T-helper 1 cell (primary cell): ENCODE measurements at places on chromosomes 3 and 15.

- no peak for DNase-seq
Measured at GRCh38 chr3:17664923-17665322, 77.5 kb downstream of the TBC1D5 start.

DNA sequence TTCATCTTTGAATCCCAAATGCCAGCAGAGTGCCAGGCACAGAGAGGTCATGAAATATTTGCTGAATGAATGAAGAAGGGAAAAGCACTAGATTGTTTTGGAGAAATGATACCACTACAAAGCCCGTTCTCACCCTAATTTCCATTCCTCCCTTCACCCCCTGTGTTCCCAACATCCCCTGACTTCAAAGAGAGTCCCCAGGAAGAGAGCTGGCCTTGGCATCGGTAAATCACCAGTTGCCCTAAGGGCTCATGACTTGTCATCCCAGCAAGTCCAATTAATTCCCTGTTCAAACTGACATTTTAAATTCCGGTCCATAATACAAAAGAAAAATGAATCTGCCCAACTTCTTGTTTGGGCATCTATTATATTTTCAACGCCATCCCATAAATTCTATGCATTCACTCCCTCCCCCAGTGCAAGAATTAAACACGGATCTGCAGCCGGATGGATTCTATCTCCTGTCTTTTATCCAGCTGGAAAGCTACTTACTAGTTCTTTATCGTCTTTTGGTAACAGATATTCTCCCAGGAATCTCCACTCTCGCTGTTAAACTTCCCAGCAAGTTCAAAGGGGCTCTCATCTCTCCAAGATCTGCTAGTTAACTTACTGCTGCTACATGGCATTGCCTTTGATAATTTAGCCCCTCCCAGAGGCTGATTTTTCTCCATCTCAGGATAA, 63.9 kb upstream of the TSC22D2 start:
- DNase-seq: no peak

DNA sequence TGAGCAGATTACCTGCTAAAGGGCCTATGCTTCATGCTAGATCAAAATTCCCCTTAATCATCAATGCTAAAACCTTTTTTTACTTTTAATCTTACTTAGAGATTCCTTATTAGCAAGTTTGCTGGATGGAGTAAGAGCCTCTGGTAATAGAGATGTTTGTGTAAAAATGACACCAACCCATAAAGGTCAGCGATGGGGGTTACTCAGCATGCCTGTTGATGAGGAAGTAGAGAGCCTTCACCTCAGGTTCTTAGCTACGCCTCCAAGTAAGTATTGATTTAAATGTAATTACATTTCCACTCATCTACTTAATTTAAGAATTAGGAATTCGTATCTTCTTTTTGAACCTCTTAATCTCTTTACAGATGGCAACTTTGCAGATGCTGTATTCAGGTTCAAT, 38.8 kb downstream of the DNAJC13 start:
- no peak for DNase-seq

GRCh38 chr3:23595851-23596250, 209.9 kb upstream of the UBE2E1 start:
- no peak for DNase-seq

DNA sequence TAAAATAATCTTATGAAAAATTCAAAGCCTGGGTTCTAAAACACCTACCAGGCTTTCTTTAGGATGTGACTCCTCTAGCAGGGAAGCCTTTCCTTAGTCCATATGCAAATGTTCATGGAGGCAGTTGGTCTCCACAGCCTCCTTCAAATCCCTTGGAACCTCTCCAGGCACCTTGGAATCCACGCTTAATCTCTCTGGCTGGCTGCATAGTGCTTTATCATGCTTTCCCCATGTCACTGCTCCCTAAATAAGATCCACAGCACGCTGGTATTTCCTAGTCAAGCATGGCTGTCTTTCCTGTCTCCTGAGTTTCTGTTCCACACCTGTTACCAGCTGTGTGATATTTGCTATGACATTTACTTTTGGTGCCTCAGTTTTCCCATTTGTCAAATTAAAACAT, 71.3 kb downstream of the CLSTN2 start:
- DNase-seq: no peak

- no peak for DNase-seq
Measured at GRCh38 chr3:55903680-55904079, 416.6 kb upstream of the WNT5A start.

DNA sequence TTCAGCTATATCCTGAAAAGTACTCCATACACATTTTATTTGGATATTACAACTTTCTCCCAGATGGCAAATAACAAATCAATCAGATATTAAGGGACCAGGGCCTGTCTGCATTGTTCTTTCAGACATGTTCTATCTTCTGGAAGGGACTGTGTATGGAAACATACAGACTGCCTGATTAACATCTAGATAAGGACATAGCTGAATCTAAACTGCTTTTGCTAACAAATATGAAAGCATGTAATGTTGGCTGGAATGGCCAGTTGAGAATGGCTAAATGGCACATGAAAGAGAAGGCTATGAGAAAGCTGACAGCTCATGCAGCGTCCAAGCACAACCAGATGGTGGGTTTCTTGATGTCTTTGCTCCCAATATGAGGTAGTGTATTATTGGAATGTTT, 149.4 kb downstream of the CFAP20DC start:
- DNase-seq: no peak

- no peak for DNase-seq
Measured at GRCh38 chr3:126676919-126677705, 22.2 kb upstream of the TXNRD3 start.

DNA sequence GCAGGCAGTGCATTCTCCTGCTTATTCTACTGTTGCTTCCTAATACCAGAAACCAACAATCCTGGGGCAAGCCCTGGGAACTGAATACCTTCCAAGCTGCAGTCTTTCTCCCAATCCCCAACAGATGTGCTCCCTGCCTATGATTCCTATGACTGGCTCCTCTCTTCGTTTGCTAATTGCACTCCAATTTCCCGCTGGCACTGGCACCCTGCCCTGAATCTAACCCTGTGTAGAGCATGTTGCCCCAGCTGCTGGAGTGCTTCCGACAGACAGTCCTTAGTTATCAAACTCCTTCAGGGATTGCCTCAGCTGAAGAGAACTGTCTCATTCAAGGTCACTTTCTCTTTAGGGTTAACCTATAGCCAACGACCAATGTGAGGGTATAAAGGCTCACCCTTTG, 214.1 kb downstream of the NECTIN3 start:
- DNase-seq: no peak

DNA sequence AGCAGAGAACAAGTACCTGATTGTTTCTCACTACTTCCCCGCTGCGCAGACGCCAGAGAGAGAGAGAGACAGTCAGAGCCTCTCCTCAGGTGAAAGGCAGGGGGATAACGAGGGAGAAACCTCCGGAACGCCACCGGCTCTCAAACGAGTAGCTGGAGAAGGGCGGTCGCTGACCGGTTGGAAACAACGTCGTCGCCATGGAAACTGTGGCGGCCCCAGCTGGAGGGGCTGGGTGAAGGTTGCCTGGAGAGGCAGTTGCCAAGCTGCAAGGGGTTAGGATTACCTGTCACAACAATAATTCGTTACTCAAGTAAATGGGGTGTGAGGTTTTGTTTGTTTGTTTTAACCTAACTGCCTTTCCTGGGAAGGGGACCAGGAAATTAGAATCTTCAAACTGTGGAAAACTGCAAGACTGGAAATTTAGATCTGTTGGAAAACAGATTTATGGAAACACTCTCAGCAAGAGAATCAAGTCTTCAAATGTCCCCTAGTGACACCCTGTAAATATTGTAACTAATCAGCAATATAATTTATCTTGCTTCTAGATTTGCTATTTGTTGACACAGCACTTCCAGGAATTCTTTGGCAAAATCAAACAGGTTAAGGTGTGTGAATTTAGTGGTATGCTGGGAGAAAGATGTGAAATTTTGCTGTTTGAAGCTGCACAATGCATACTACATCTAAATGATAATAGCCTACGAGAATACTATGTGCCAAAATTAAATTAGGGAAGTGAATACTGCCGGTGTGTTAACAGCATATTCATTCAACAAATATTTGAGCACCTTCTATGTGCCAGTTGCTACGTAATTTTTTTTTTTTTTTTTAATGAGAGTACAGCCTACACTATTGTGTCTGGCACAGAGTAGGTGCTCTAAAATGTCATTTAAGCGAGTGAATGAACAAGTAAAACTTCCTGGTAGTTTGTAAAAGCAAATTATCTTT, at the start of gene DNAH12:
TSS of gene DNAH12 (minus strand) at position 164 of the 945 bp plus-strand sequence. CDS start 1,474 bp downstream, outside the sequence.
- DNase-seq: no peak

- no peak for DNase-seq
Measured at GRCh38 chr3:127787071-127787490, 35.2 kb downstream of the MGLL start.

GRCh38 chr3:152127058-152127457, 141.7 kb upstream of the MBNL1 start:
- DNase-seq: no peak

DNA sequence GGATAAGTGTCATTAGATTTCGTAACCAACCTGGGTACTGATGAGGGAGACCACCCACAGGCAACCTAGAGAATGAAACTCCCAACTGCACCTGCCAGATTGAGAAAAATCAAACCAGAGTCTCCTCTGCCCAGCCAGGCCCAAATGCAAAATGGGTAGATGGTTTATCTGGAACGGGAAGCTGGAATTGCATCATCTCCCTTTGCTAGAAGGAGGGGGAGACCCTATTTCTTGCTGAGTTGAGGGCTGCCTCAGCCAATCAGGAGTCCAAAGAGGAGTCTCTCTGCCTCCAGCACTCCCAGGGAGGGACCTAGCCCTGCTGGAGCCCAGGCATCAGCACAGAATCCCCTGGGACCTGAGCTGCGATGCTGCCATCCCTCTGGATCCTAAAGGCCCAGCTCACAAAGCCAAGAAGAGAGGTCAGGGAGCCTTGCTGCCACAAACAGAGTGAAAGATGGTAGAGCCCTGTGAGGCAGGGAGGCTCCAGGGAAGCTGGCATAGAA, 8.1 kb downstream of the RMDN3 start:
- no peak for DNase-seq

- no peak for DNase-seq
Measured at GRCh38 chr3:177168431-177168830, 28.9 kb downstream of the TBL1XR1 start.

DNA sequence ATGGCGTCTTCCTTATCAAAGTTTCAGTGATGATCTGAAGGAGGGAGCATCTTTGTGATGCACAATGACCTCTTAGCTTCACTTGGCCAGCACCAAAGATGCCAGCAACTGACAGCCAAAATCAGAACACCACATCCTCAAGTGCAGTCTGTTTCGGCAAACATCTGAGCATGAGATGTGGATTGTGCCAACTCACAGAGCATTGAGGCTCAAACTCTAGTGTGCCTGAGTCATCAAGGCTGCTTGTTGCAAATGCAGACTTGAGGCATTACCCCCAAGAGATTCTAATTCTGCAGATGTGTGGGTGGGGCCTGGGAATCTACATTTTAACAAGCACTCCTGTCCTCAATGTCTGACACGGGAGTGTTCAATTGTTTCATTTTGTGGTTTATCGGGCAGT, 35.8 kb downstream of the ABHD5 start:
- no peak for DNase-seq

DNA sequence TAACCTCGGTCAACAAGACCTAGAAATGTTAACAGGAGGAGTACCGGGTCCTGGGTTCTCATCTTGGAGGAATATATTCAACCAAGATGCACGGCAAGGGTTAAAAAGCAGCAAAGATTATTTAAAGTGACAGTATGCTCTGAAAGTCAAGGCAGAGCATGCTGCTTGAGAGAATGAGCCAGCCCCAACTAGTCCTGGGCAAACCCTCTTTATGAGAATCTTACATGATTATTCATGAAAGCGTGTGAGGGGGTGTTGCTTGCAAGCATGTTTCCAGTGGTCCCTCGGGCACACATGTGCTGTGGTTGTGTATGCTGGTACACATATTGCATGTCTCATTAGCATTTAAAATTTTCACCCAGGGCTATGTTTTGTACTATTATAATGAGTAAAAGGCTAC, 1445.6 kb downstream of the SI start:
- DNase-seq: no peak

DNA sequence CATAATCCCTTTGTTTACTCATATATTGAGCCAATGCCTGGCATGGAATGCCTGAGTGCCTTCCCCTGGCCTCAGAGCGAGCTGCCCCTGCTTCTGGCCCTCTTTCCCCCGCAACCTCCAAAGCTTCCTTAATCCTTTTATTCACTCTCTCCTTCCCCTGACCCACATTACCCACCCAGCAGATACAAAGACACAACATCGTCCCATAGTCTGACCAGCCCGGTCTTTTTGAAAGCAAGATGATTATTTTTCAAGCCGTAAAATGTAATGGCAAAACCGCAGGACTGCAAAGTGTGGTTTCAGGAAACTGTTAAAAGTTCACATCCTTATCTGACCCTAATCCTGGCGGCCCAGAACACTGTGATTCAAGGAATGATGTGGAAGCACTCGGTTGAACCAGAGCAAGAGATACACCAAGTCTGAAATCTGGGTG, 78.4 kb upstream of the LRTM1 start:
- no peak for DNase-seq

GRCh38 chr15:38795471-38796245, 231.0 kb upstream of the RASGRP1 start:
- DNase-seq: no peak

- DNase-seq: peak; percentile 8
Measured at GRCh38 chr15:67033571-67034044, 31.8 kb upstream of the SMAD3 start.

DNA sequence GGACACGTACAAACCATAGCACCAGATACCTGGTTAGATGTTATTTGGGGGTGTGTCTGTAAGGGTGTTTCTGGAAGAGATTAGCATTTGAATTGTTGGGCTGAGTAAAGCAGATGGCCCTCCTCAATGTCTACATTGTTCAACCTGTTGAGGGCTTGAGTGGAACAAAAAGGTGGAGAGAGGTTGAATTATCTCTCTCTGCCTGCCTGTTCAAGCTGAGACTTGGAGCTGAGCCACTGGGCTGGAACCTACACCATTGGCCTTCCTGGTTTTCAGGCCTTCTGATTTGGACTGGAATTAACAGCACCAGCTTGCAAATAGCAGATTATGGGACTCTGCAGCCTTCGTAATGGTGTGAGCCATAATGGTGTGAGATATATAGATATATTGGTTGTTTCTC, 71.3 kb upstream of the CORO2B start:
- no peak for DNase-seq

DNA sequence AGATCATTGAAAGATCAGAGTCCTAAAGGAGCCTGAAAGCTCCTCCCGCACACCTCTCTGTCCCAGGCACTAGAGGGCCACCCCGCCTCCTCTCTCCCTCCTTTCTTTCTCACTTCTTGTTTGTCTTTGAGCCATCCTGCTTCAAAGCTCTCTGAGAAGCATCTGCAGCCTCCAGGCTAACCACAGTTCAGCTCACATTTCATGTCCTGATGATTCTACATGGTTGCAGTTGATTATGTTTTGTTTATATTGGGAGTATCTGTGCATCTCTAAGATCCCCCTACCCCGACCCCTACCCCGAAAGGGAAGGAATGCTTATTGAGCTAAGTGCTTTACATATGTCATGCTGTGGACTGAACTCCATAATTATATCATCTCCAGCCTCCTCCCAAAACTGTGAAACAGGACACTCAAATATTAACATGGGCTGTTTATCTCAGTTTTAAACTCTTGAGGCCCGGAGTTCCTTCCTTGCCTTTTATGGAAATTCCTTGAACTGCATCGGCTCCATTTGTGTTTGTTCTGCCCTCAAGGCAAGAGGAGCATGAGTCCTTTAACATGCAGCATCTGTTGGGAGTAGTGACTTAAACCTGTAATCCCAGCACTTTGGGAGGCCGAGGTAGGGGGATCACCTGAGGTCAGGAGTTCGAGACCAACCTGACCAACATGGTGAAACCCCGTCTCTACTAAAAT, 30.9 kb downstream of the MGLL start:
- no peak for DNase-seq

GRCh38 chr3:124260206-124260915, 268.4 kb upstream of the ROPN1 start:
- no peak for DNase-seq

- DNase-seq: no peak
Measured at GRCh38 chr3:167866331-167866730, 130.8 kb downstream of the SERPINI1 start.
